ENCODE measurements at places on chromosomes 16 and 17. TPM values are rescaled to one million over a fixed set of nuclear protein-coding genes. Genes with fewer than 3 reads are reported as not detected.

GRCh38 chr16:84228256-84228838 is 11.5 kb downstream of the KCNG4 start:
- DNase-seq: peak; percentile 99

Gene P2RX5
- 0.36 TPM for total RNA-seq

GRCh38 chr17:58382108-58382871 is 30.3 kb upstream of the SUPT4H1 start:
- no peak for DNase-seq

DNA sequence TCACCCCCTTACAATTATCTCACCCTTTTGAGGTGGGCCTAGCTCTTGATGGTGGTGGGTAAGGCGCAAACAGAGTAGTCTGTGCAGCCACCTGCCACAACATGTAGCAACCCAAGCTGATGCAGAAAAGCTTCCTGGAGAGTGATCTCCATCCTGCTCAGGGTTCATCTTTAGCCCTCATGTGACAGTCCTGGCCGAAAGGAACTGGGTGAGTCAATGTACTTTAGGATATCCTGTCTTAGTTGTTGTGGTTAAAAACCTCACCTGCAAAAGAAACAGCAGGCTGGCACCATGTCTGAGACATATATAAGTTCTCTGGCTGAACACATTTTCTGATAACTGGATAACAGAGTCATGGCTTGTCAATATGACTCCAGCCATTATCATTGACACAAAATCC is 183.5 kb upstream of the CPHXL start:
- DNase-seq: no peak

Gene USP6
- not detected for total RNA-seq
